ENCODE measurements at places on chromosomes 13 and 19.

GRCh38 chr19:50835785-50836542 is 2.6 kb upstream of the KLK15 start:
- DNase-seq, result peak; percentile 42

DNA sequence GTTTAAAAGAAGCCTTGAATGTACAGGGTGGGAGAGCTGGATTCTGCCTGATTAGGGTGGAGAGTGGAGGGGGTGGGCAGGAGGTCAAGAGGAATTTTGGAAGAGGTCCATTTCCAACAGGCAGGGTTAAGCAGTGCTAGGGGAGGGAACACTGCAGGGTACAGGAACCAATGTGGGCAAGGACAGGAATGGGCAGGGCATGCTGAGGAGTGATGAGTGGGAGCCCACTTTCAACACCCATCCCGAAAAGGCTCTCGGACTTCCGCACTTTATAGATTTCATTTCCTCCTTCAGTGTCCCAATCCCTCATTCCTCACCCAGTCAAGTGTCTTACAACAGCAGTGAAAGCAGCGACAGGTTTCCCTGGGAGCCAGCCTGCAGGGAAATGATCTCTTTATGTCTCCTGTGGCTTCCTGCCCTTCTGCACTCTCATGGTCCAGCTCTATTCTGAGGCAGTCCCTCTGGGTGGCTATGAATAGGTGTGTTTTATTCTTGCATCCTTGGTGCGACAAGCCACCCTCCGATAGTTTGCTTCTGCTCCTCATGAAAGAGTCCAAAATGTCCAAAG is 50.5 kb upstream of the ZNF507 start:
- no peak for DNase-seq

GRCh38 chr13:63288576-63288975 is 1872.9 kb upstream of the PCDH20 start:
- no peak for DNase-seq

DNA sequence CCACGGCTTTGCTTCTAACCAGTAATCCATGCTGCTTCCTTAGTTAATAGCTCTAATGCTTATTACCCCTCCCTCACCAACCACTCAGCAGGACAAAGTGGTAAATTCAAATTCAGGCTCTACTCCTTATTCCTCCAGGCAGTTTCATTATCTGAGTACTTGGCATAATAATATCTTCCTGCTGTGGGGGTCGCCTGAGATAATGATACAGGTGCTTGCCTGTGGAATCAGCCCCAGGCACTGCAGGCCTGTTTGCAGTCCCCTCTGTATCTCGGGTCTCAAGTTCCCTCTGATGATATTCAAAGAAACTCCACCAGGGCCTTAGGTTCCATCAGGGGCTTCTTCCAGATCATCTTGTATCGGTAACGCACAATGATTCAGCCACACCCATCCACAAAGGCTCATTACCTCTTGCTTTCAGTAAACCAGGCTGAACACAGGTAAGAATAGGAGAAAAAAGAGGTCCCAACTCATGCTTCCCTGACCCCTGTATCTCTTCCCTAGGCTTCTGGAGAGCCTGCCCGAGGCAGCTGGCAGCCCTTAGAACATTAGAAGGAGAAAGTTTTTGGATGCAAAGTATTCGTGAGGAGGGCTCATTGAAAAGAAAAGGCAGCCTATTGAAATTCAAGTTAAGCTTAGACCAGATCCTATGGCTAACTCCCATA is 14.3 kb upstream of the FOXO1 start:
- DNase-seq, result no peak

- no peak for DNase-seq
Measured at GRCh38 chr13:76778853-76779252, 107.4 kb downstream of the KCTD12 start.

GRCh38 chr19:3179739-3180293 is 1.2 kb downstream of the S1PR4 start:
- no peak for DNase-seq

DNA sequence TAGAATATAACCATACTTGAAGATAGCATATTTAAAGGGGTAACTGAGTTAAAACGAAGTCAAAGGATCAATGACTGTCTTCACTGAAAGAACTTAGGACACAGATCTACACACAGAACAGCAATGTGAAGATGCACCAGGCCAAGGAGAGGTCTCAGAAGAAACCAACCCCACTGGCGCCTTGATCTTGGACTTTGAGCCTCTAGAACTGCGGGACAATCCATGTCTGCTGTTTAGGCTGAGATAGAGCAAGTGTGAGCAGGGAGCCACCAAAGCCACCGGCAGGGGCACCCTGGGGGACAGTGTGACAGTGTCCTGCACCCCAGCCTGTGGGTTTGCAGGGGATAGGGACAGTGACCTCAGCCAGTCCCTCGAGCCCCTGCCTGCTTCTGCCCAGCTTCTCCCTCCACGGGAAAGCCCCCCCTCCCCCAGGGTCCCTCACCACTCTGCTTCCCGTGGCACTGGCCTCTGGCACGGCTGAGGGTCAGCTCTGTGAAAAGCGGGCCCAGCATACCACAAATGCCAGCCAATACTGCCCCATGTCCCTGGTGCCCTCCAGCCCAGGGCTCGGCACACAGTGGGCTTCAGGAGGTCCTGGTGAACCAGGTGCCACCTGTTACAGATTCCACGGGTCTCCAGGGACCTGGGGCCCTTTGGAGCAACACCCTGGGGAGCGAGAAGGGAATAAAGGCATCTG is 40.8 kb downstream of the KLF2 start:
- no peak for DNase-seq

DNA sequence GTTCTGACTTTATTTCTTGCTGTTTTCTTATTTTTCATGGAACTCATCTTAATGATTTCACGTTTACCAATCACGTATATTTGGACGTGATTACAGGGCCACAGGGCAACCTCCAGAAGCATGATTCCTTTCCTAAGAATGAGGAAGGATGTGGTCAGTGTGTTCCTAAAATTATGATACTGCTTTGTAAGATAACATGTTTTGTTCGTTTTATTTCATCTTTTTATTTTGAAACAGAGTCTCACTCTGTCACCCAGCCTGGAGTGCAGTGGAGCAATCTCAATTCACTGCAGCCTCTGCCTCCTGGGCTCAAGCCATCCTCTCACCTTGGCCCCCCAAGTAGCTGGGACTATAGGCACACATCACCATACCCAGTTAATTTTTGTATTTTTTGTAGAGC is 24.8 kb upstream of the LAIR1 start:
- no peak for DNase-seq

DNA sequence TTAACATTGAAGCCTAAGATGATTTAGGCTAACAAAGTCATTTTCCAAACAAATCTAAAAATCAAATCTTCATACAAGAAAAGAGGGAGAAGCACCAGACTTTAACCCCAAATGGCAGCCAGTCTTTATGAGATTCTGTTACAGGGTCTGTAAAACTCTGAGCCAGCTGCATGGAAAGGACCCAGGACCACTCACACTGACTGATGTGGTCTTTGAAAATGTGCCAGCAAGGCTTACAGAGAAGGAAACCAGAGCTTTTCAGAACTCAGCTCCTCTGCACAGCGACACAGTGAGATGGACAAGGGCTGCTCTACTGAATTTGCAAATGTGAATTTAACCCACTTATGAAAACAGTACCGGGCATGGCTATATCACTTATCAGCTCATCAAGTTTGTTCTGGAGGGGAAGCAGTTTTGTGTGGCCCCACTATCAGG is 98.8 kb upstream of the SERP2 start:
- no peak for DNase-seq

DNA sequence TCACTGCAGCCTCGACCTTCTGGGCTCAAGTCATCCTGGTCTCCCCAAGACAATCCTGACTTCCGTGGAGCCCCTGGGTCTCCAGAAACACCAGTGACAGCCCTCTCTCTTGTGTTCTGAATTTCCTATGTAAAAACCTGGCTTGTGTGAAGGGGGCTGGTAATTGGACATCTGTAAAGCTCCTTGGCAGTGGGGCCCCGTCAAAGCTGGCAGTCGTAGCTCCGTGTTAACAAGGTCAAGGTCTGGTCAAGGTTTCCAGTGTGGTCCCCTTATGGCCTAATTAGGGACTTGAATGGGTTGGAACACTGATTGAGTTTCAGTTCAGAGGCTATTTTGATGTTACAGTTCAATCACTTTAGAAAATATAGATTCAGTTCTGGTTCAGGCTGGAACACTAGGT is 32.8 kb upstream of the NDUFS7 start:
- DNase-seq, result no peak

GRCh38 chr19:44800461-44800860 is 8.4 kb upstream of the BCAM start:
- DNase-seq, result peak; percentile 49

DNA sequence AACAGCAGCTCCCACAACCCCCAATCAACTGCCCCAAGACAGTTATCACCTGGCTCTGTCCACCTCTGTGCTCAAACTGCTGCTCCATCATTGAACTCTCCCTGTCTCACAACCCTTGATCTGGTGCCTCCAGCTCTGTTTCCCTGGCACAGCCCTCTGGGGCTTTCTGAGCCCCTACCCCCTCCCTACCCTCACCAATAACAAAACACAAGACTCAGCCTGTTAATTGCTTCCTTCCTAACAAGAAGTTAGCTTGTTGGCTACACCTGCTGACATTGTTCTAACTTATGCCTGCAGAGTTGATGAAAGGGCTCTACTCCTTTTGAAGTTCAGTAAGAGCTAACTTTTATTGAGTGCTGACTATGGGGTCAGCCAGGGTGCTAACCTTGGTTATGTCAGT is 99.4 kb upstream of the FNDC3A start:
- DNase-seq, result no peak

GRCh38 chr13:40779049-40779448 is 8.1 kb upstream of the MRPS31 start:
- DNase-seq, result no peak

- DNase-seq, result no peak
Measured at GRCh38 chr13:74646091-74646490, 511.9 kb upstream of the KLF12 start.

DNA sequence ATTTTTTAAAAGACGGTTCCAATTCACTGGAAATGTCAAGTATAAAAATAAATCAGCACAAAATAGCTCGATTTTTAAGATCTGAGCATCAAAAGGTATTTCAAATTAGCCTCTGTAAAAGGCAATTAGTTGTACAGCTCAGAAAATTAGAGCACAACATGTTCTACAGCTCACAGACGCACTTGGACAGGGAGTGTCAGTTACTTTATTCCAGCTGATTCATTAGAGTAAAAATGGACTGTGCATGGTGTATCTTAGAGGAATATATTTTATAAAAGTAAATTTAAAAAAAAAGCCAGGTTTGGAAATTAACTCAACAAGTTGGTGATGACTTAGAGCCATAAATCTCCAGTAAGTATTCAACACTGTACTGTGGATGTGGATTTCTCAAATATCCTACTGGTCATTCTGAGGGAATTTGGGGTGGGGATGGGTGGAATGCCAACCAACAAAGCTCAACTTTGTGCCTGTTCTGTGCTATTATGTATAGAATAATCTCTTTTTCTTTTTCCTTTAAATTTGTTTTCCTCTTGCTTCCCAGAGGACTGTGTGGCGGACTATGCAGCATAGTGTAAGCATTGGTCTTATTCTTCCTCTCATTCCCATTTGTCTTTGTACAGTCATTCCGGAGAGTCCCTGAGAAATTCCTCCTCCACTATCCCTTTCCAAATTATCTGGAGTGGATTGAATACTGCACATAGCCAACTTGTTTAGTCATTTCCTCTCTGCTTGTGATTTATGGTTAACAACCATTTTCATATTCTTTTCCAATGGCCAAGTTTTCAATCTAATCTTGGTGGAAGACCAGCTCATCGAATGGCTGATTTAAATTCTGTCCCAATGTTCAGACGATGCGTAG is 169.3 kb downstream of the DCT start:
- DNase-seq, result no peak

DNA sequence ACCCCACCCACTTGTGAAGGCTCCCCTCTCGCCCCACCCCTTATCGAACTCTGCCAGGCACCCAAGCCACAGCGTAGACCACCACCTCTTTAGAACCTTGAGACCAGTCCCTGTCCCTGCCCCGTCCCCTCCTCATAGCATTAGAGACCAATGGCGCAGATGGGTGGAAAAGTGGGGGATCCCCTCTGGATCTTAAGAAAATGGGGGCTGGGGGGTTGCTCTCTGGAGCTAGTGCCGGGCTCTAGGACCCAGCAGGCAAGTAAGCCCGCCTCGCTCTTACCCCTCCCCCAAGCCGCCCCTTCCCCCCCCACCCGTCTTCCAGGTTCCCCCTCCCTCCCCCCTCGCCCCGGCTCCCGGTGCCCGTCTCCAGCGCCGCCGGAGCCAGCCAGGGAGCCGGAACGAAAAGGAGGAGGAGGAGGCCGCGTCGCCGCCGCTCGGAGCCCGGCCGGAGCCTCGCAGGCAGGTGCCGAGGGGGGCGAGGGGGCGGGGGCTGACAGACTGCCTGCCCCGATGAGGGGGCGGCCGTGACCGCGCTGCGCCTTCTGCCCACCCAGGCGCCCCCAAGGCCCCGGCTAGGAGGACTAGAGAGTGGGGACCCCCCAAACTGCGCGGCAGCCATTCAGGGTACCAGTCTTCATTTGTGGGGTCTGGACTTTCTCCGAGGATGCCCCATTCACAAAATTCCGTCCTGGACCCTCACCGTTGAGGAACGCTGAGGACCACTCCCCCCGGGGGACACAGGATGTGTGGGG is at the start of gene SPRED3:
TSS of gene SPRED3 (plus strand) at position 349 of the 752 bp plus-strand sequence. CDS start 1,606 bp downstream, outside the sequence.
- DNase-seq, result no peak

GRCh38 chr19:917323-918151 is at the start of gene KISS1R:
KISS1R (plus strand) TSS chr19:917333; CDS start chr19:917503, 170 bp downstream.
- peak; percentile 22 for DNase-seq

DNA sequence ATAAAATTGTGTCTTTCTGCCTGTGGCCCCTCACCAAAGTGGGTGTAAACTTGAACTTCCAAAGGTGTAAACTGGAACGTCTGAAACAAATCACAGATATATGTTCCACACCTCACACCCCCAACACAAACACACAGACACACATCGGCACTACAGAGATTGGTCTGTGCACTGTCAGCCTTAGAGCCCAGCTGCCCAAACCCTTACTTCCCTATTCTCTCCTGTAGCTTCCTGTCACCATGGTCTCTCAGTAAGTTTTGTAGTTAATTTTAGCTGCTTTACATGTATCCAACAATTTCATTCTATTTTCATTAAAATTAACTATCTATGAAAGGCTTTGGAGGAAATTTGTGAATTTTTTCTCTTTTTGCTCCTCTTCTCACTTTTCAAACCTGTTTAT is 5.4 kb downstream of the TM9SF2 start:
- DNase-seq, result no peak

- no peak for DNase-seq
Measured at GRCh38 chr19:43078311-43078710, 4.2 kb downstream of the PSG2 start.

GRCh38 chr19:19900729-19901444 is at the start of gene ZNF93:
ZNF93 (plus strand) TSS chr19:19900946; CDS start chr19:19901089, 143 bp downstream.
- DNase-seq, result peak; percentile 91

DNA sequence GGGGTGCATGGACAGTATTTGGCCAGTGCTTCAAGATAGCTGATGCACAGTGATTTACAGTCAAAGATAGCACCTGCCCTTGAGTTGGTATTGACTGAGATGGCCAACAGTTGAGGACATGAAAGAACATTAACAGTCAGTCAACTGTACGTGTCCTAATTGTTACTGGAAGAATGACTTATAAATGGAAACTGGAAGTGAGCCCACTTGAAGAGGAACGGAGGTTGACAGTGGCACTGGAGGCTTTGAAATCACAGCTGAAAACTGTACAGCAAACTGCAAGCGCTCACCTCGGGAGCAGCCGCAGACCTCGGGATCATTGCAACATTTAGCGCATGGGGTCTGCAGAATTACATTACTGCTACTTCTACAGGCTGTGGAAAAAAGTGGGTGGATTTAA is 77.1 kb downstream of the GGACT start:
- peak; percentile 33 for DNase-seq

Measured in NCI-H1092 treated with DMSO at 0.1 percent for 48 hours (cell line).